ENCODE measurements at places on chromosomes 16 and 17.

DNA sequence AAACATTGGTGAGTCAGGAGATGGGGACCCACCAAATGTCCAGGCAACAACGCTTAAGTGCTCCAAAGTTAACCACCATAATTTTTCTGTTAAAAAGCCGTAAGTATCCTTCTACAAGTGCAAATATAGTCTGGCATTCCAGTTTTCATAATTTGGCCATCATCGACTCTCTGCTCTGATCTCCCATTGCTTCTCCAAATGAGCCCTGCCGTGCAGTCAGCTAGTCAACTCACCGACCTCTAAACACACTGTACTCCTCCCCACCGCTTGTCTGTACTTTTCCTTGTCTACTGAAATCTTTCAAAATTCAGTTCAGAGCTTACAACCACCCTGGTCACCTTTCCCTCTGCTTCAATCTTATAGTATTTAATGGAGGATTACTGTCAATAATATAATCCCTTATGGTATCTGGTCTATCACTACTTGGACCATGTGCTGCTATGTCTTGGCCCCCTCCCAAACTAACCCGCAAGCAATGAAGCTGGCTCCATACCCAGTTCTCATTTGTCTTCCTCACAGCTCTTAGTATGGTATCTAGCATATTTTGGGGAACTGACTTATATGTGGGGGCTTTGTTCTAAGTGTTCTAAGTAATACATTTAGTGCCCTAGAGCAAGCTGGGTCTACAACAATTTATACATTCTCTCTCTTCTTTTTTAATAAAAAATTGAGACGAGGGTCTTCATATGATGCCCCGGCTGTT lies 52.7 kb upstream of the SLC25A19 start:
- DNase-seq: no peak

DNA sequence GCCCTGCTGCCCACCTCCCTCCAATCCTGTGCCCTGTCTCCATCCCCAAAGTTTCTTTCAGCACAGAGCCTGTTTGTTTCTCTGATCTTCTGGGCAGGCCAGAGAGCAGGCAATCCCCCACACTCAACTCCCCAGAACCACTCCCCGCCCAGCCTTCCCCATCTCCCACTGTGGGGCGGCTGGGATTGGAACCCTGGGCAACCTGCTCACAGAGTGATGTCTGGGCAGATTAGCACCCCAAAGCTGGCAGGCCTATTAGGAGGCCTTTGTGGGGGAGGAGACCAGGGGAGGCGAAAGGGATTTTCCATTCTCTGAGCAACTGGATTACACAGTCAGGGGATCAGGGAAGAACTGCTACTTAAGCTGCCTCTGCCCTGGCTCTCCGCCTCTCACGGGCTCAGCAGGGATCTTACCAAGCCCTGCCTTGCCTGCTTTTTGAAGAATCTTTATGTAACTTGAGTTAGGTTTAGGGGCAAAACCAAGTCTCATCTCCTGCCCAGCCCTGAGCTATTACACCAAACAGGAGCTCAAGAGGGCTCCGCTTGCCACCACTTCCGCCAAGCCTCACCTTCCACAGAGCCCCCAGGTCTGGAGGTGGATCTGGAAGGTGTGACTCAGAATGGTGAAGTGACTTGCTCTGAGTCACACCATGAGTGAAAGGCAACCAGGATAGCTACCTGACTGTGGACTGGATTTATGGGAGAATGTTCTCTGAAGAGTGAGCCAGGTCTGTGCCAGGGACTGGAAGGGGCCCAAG lies 16.0 kb upstream of the LHX1 start:
- no peak for DNase-seq

DNA sequence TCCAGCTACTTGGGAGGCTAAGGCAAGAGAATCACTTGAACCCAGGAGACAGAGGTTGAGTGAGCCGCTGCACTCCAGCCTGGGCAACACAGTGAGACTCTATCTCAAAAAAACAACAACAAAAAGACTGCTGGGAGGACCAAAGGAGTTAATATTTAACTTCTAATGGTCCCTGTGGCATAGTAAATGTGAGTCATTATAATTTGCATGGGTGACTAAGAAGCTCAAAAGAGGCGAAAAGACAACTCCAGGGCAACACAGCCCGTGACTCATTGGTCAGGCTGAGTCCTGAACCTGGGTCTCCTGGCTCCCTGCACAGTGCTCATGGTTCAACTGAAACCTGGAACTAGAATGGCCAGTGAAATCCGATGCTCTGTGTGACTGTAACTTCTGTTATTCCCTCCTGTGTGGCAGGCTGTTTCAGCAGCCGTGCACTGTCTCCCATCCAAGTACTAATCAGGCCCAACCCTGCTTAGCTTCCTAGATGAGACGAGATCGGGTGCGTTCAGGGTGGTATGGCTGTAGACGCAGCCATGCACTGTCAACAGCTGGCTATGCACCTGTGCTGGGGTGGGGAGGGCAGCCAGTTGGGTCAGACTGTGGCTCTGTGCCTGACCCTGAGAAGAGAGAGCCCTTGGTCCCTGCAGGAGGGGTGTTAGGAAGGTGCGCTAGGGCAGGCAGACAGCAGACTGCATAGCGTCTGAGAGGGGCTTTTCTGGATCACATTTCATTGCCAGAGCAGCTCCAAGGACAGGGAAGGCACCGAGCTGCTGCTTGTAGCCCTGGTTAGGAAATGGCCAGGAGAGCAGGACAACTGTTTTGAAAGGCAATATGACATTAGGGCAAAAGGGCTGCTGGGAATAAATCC lies 14.5 kb upstream of the GPRC5C start:
- DNase-seq: no peak

DNA sequence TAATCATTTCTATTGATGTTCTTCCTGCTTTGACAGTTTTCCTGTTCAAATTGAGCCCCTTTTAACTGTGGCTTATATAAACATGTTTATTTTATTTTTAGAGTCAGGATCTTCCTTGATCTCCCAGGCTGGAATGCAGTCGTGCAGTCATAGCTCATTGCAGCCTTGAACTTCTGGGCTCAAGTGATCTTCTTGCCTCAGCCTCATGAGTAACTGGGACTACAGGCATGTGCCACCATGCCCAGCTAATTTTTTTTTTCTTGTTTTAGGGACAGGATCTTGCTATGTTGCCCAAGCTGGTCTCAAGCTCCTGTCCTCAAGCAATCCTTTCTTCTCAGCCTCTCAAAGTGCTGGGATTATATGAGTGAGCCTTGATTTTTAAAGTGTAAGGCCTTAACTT lies 14.7 kb downstream of the PHKB start:
- no peak for DNase-seq

DNA sequence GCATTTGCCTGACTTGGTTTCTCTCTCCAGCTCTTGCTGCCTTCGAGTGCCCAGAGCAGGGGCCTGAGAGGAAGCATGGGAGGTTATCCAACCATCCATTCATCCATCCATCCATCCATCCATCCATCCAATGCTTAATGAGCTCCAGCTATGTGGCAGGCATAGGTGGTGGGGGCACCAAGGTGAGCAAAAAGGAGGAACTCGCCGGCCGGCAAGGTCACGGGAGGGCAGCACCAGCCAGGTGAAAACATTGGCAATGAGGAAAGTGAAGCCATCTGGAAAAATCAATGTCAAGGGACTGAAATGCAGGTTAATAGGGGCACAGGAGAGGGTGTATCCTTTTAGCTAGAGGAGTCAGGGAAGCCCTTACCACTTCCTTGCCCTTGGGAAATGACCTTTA lies 18.2 kb upstream of the DOK4 start:
- DNase-seq: no peak

DNA sequence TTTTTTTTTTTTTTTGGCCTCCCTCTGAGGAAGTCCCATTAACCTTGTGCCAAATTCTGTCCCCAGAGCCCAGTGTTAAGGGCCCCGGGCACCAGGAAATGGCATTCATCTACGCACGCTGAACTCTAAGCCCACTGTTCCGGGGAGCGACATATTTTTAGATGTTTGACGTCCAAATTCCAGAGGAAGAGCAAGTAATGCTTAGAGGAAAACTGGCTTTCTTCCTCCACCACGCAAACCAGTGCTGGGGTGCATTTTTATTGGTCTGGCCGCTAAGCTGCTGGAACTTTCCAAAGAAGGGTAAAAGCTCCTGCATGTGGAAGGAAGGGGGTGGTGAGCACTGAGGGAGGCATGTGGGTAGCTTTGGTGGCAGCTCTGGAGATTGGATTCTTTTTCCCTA lies 8.3 kb downstream of the WFDC1 start:
- DNase-seq: no peak

- no peak for DNase-seq
Measured at GRCh38 chr17:48148854-48149786, 41.6 kb downstream of the SNX11 start.

DNA sequence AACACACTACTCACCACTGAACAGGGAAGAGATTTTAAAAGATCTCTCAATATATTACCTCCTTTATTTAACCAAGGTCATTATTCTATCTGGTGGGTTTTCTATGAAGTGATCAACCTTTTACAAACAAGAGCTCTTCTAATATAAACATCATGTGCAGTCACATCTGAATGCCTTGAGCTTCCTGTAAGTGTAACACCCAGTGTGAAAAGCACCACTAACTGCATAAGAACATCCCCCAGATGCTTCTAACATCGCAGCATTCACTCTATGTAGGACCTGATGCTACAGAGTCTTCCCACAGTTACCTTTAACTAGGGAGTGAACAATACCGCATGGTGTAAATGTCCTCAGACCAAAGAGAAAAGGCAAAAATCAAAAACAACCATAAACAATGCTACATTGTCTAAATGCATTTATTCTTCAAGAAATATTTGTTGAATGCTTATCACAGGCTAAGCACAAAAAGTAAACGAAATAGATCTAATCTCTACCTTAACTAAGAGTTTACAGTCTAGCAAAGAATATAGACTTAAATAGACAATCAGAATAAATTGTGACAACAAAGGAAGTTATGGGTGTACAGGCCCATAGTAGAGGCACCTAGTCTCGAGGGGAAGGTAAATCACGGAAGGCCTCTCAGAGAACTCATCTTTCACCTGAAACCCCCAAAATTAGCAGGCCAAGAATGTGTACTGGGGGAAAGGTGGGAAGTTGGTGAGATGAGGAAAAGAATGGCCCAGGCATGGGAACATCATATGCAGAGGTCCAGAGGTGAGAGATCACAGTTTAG lies 16.2 kb downstream of the SKAP1 start:
- DNase-seq: no peak

DNA sequence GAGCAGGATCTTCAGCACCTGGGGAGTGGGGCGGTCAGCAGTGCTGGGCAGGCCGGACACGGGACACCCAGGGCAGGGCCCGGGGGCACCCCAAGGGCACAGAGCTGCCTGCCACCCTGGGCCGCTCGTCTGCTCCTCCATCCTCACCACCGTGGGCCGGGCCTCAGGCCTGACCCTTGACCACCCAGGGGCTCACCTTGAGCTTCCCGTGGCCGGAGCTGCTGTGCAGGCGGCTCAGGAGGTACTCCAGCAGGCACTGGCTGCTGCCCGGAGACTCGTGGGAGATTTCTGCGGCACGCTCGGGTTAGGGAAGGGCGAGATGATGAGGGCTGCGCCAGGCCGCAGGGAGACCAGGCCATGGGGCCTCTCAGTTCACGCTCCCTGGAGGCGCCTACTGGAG lies 2.1 kb downstream of the TEPSIN start:
- no peak for DNase-seq

DNA sequence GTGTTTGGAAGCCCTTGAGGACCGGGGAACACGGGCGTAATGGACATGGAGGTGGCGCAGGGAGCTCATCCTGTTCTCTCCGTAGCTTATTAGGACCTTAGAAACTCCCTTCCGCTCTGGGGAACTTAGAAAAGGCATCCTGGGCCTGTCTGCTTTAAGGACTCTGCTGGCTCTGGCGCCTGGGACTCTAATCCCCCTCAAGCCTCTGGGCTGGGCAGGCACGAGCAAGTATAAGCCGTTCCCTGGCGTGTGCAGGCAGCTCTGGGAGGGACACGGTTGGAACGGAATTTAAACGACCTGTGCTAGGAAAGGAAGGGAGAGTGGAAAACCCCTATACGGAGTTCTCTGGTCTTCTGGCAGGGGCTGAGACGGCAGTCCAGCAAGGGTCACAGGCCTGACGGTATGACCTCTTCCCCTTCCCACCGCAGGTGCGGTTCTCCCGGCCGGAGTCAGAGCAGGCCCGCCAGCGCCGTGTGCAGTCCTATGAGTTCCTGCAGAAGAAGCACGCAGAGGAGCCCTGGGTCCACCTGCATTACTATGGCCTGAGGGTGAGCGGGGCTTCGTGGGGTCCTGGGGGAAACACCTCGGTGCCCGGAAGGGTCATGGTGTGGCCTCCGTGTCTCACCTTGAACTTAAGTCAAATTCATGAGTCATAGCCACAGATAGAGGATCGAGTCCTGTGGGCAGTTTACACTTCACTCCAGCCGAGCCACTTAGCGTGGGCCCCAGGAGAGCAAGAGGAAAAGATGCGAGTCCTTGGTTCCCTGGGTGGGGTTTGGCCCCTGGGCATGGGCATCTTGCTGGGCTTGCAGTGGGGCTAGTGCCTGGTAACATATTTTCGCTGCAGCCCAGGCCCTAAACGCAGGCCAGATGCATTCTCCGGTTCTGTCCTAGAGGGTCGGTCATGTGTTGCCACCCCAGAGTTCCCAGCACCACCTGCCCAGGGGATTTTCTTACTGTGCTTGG lies 17.7 kb downstream of the POLR3E start:
- DNase-seq: no peak

DNA sequence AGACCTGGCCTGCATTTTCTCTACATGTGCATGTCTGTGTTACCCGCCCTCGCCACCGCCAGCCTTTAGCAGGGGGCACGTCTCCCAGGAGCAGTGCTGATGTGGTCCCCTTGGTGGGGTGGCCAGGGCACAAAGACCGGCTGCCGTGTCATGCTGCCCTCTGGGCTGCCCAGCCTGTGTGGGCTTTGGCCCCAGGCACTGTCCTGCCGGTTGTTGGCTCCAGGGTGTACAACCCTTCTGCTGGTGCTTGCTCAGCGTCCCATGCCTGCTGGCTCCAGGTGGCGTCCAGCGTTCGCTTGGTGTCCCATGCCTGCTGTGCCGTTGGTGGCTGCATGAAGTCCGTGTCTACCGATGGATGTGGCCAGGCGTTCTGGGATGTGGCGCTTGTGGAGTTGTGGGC lies 4.1 kb downstream of the BAIAP2 start:
- no peak for DNase-seq

DNA sequence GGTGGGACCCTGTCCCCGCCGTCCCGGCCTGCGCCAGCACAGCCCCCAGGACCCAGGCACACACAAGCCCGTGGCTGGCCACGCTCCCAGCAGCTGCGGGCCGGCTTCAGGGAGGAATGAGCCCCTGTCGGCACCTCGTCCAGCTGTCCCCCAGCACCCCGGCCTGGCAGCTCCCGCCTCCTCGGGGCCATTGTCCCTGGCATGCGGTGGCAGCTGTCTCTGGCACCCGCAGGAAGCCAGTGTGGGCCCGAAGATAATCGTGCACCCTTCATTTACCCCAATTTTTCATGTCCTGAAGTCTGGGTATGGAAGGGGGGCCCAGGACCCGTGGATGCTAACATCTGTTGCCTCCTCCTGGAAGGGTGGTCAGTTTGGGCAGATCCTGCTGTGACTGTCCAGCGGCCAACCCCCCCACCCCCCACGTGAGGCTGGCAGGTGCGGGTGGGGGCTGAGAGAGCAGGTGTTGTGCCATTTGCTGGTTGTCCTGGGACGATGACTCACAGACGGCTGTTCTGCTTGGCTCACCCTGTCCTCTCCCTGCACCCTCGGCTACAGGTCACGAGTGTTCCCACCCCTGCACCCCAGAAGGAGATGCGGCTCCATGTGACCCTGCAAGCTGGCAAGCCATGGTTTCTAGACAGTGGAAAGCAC lies 4.0 kb upstream of the LMF1 start:
- DNase-seq: no peak

- DNase-seq: no peak
Measured at GRCh38 chr16:17230932-17231581, 239.7 kb downstream of the XYLT1 start.

Measured in CD4-positive, alpha-beta memory T cell (primary cell).